ENCODE measurements at places on chromosomes 5 and 9.

DNA sequence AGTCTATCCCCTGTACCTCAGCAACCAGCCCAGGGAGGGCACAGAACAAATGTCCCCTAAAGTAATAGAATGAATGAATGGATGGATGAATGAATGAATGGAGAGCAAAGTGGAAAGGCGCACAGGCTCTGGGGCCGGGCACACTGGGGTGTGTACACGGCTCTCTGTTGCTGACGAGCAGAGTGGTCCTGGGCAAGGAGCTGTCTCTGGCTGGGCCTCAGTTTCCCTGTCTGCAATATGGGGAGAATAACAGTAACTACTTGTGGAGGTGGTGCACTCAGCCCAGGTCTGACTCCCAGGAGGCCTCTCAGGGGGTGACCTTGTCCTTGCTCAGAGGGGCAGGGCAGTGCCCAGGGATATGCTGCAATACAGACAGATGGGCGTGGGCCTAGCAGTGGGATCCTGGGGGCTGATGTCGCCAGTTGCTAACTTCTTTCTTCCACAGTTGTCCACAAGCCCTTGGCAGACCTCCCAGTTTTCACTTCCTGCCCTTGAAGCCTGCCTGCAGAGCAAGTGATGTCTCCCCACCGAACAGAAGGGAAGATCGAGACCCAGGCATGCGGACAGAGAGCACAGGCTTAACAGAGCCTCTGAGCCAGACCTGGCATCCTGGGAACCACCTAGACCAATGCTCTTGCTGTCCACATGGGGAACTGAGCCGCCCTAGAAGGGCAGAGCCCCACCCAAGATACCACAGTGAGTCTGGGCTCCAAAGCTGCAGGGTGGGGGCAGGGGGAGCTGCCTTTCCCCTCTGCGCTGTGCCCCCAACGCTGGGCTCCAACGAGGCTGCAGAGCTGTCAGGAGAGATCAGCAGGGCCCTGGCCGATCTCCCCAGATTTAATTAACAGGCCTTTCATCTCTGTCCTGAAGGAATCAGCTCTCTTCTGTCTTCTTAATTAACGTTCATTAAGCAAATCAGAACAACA is 13.6 kb upstream of the LAMC3 start:
- DNase-seq, result peak; percentile 40

DNA sequence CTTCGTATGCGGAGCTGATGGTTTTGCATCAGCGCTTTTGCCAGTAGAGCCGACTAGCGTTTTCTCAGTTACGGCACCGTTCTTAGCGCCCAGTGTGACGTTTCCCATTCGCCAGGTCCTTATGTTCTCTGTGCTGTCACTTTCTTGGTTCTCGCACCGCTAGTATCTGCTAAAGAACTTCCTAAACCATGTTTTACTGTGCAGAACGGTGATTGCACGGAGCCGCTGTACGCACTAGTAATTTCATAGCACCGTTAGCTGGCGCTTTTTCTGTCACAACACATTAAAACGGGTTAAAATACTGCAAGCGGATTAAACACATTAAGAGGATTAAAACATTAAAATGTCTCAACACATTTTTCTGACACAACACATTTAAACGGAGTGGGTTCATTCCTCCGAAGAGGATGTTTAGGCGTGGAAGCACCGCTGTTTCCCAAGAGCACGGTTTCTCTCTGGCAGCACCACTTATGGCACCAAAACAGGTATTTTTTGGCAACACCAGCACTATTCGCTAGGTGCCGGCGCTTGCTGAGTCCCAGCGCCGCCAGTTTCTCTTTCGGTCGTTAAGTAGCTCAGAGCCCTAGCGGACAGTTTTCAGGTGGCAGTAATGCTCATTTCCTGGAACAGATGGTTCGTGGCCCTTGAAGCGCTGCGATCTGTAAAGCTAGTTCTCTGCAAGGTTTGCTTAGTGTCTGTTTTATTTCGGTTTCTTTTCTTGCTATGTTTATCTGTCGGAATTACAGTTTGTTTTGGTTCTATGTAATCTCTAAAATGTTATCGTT is 20.3 kb downstream of the ANXA2R start:
- peak; percentile 94 for DNase-seq

DNA sequence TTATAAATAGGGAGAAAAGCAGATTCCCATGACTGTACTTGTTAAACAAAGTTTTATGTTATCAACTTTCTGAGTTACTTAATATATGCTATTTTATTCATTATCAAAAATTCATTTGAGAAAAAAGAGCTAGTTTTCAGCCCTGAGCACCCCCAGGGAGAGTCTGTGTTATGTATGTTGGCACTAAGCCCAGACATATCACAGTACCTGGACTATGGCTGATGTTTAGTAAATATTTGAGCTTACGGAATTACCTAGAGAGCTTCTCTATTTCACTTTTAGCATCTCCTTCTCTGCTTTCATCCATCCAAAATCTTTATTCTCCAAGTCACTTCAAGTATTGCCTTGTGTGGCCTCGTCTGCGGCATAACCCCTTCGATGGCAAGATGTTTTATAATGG is 225.9 kb upstream of the PCSK5 start:
- no peak for DNase-seq

DNA sequence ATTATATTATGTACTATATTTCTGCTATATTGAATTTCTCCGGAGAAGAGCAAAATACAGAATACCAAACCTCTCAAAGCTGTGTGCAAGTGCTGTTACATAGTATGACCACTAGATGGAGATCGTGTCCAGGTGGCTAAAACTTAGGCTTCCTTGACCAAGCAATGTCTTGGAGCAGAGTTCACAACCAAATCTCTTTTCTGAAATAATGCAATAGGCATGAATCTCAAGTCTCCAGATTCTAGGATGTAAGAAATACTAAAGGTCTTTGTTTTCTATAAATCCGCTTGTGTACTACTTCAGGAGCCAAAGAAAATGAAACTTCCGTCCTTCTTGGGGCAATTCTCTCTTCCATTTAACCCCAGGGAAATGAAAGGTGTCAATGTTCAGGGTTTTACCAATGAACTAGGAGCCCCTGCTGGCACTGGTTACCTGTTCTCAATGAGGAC is 181.5 kb upstream of the RAI14 start:
- DNase-seq, result peak; percentile 81

- no peak for DNase-seq
Observed at GRCh38 chr9:135605238-135605781, 34.0 kb downstream of the GLT6D1 start.

DNA sequence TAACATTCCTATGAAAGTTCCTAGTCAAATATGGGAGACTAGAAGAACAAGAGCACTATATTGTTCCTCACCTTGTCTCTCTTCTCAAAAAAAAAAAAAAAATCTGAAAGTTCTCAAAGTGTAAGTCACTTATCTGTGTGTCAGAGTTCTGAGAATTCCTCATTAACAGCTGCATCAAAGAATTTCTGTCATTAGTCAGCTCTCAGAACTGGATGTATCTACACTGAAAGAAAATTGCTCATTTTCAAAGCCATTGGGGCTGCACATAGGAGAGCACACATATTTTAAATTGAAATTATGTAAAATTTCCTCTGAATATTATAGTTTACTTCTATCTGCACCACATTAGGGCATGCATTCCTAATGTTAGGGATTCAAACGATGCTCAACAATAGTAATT is 99.5 kb upstream of the FTMT start:
- DNase-seq, result no peak

DNA sequence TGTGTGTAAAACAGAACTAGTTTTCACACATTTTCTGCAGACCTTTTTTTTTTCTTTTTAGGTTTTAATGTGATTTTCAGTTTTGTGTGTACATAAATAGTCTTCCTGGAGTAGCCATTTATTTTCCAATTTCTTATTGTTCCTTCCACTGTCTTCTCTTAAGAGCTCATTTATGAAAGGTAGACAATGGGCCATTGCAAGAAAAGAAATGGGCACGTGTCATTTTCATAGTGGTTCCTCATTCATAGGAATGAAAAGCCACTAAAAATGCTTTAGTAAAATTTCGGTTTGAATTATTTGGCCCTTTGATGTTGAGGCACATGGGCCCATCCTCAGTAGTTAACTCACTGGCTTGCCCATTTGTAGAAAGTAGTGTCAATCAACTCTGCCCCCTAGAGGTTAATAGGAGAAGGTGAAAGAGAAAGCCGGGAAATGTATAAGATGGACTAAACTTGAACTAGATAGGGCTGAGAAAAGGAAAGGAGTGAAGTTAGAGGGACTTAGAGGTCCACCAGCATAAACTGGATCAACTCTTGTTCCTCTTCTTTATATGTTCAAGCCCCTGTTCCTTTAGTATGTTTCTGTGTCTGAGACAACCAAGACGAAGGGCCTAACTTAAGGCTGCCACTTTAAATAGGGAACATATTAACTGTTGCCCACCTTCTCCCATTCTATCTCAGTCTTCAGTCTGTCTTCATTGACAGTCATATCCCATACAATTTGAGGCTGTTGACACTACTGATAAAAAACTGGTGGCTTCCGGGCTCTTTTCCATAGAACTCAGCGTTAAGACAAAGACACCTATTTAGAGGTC is 72.6 kb downstream of the SMARCA2 start:
- peak; percentile 60 for DNase-seq

DNA sequence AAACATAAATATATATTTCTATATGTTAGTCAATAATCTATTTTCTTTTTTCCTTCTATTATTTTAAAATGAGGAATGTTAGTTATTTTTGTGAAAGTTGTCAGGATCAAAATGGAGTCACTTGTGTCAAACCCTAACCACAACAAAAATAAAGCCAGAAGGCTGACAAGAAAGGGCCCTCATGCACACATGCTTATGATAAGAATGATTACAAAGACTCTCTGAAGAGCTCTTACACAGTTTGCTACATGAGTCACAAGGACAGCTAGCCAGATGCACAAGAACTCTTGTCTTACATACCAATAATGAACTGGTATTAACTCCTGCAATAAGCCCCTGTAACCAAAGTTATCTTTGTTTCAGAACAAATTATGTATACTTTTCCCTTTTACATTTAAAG is 64.7 kb downstream of the GGTA1 start:
- DNase-seq, result no peak

DNA sequence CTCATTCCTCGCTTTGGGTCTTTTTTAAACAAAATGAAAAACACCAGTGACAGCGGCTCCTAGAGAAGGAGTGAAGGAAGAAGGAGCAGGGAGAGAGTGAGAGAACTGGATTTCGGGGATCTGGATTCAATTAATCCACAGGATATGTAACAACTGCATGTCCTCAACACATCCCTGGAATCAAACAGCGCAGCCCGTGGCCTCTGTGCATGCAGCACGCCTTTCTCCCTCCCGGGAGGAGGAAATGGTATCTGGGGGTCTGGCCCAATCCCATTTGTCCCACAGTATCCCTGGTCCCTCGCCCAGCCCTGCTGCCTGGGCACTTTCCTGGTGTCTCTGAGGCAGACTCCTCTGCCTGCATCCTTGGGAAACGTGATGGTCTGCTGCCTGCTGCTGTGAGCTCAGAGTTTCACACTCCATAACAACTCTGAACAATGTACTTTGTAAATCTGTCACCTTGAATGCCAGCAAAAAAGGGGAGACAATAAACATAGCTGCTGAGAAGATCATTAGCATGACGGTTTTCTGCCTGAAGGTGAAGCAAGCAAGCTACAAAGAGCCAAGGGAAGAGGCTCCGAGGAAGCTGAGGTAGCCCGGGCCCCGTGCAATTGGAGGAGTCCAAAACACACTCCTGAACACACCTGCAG is 56.1 kb downstream of the PTCH1 start:
- DNase-seq, result no peak

GRCh38 chr5:73565969-73566547 is 515 bp downstream of the UTP15 start:
- no peak for DNase-seq

DNA sequence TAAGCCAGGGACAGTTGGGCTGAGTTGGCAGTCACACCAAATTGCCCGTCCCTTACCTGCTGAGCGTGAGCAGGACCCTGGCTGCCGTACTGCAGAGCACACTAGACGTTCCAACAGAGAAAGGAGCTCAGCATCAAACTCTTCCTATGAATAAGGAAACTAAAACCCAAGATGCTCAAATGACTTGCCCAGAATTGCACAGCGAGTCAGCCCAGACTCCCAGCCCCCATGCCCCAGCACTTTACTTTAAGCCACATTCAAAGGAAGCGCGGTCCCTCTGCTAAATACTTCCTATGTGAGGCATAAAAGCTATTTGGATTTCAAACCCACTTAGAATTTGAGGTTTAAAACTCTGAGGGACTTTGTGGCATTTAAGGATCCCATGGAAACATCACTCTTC is 23.9 kb downstream of the PAX5 start:
- no peak for DNase-seq

DNA sequence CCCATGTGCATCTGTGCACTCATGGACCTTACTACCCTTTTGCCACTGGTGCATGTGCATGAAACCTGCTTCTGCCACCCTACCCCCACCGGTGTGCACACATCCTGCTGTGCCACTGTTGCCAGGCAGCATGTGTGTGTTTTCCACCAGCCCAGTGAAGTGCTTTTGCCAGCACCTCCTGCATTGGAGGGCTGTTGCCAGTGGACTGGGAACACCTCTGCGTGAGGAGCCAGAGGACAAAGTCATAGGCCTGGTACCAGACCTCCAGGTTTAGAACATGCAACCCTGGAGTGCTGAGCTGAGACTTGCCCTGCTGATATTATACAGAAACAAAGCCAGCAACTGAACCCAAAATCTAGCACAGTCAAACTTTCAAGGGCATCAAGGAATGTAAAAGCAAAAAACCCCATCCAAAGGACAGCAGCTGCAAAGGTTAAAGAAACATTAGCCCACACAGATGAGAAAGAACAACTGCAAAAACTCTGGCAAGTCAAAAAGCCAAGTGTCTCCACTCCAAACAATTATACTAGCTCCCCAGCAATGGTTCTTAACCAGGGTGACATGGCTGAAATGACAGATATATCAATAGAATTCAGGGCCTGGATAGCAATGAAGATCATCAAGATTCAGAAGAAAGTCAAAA is 70.6 kb upstream of the PTPN3 start:
- no peak for DNase-seq

GRCh38 chr5:169828385-169828784 is 151.9 kb downstream of the INSYN2B start:
- no peak for DNase-seq

- no peak for DNase-seq
Observed at GRCh38 chr9:94140791-94141790, 56.8 kb downstream of the PTPDC1 start.

- no peak for DNase-seq
Observed at GRCh38 chr5:34411470-34412346, 244.4 kb upstream of the RAI14 start.

DNA sequence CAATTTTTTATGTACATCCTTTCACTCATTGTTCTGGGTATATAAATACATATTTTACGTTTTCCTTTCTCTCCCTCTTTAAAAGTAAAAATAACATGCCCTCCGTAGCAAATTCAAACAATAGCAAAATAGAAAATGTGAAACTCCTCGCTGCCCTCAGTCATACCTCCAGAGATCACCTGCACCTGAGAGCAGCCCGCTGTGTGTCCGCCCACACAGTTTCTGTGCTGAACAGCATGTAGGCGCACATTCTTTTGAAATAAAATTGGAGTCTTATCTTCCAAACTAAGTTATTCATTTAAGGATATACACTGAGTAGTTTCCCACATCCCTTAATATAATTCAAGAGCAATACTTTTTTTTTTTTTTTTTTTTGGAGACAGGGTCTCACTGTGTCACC is 255.7 kb downstream of the AOPEP start:
- no peak for DNase-seq

- no peak for DNase-seq
Observed at GRCh38 chr5:89967771-89968444, 441.6 kb downstream of the CETN3 start.

- peak; percentile 77 for DNase-seq
Observed at GRCh38 chr9:69174616-69175463, 763 bp downstream of the TJP2 start.

GRCh38 chr9:138013836-138014562 is 136.4 kb downstream of the CACNA1B start:
- no peak for DNase-seq

- peak; percentile 39 for DNase-seq
Observed at GRCh38 chr9:129822898-129823541, 916 bp downstream of the TOR1A start.

Measured in dermis blood vessel endothelial cell (primary cell).